Astrocyte of the hippocampus (primary cell): ENCODE measurements at places on chromosomes 11 and 22.

DNA sequence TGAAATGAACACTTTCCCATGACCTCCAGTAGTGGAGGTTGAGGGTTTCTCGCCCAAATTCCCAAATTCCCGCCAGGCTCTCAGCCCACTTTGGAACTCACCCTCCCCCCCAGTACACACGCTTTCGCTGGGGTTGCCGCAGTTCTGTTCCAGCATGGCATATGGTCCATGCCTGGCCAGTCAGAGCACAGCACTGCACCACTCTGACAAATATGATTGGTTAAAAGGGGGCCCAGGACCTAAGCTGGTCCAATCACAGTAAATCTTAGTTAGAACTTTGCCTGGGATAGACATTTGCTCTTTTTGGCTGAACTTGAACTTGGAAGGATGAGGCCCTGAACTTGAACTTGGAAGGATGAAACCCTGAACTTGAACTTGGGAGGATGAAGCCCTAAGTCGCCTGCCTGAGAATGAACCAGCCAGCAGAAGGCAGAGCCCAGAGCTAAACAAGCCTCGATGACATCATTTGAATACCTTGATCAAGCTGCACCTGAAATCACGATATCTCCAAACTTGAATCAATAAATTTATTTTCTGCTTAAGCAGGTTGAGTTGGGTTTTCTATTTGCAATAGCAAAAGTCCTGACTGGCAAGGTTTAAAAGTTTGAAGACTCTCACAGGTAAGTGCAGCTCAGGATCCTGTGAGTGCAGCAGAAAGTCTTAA, 12.6 kb upstream of the SSTR3 start:
- DNase-seq: no peak

DNA sequence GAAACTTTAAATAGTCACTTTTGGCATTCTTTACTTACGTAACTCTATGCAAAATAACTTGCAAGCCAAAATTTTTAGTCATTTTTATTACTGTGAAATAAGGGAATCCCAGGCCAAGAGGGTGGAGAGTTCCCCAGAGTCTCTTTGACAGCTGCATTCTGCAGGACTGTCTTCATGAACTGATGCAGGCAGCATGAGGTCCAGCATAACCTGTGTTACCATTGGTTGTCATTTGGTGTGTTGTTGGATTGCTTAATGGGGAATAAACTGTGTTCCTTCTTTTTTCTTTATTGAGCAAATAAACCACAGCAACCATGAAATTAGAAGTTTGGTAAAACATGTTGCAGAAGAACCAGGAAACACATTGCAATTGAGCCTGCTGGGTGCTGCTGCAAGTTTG, 24.6 kb downstream of the MMP27 start:
- no peak for DNase-seq

- no peak for DNase-seq
These were observed 53.1 kb upstream of the HORMAD2 start for GRCh38 chr22:30027169-30027568.

DNA sequence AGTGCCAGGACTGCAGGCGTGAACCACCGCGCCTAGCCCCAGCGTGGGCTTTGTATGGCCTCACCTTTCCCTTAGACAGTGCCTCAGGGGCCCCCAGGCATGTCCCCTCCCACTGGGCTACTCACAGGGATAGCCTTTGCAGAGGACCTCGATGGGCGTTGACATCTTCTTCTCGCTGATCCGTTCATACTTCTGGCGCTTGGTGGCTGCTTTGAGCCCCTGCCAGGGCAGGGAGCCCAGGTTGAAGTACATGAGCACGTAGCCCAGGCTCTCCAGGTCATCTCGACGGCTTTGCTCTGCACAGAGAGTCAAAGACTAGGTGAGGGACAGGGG, 17.5 kb downstream of the CSNK1E start:
- DNase-seq: no peak

DNA sequence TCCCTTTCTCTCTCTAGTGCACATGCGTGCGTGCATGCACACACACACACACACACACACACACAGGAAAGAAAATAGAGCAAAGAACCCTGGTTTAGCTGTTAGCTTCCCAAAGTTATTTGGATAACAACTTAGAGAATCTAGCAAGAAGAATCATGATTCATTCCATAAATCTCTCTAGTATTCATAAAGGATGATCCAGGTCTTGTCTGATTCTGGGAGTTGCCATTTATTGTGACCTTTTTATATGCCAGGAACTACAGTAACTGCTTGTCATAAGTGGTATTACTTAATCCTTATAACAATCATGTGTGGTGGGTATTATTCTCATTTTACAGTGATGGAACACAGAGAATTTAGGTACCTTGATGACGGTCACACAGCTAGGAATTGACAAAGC, 141.5 kb upstream of the MTMR2 start:
- no peak for DNase-seq
